ENCODE measurements at places on chromosomes 2 and 18. TPM values are rescaled to one million over a fixed set of nuclear protein-coding genes. Genes with fewer than 3 reads are reported as not detected.

The RSAD2 gene
- 4.6 TPM for total RNA-seq

The APLF gene
- total RNA-seq = 4.3 TPM

DNA sequence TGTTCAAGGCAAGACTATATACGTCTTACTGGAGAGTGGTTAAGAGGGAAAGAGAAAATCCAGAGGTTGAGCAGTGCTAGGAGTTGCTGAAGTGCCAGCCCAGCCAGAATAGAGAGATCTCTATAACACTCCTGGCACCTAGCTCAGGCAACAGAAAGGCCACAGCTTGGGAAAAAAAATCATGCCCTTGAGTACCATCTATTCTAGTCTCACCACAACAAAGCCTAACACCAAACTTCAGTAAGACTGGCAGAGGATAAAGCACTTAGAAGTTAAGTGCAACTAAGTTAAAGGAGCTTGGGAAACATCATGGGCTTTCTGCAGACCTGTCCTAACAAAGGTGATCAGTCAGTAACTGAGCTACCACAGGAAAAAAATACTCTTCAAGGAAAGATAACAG, 24.2 kb downstream of the INO80C start:
- no peak for DNase-seq

DNA sequence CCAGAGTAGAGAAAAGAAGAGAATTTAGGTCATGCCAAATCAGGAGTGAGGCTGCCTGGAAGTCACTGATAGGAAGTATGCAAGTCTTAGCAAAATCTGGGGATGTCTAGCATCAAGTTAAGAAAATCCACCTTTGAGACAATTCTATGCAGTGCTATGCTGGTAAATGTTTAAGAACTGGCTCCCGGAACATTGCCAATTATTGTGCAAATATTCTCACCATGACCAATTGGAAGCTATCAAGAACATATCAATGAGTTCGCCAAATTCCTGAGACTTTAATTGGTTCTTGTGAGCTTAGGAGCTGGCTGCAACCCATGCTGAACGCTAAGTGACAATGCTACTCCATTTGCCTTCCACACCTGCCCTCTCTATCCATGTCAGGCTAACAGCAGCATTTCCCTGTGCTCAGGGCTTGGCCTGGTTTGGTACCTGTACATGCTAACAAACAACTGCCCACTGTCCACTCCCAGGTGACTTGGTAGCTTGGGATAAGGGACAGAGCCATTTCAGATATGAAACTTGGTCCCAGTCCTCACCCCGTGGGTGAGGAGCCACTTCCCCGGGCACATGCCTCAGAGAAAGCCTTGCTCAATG, 172.9 kb upstream of the KLHL29 start:
- no peak for DNase-seq

DNA sequence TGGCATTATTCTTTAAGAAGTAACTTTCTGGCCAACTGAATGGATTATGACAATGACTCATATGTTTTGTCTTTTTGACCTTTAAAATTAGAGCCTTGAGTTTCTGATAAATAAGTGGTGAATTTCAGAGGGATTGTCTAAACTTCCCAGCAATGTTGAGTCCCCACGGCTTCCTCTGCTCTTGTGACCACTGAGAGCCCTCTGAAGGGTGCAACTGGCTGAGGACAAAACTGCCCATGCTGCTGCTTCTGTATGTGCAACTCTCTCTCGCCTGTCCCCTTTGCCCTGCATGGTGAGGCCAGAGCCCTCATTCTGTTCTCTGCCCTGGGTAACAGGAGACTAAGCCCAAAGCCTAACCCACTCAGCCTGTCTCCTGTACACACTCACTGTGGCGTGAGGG, 52.7 kb upstream of the SLC14A1 start:
- no peak for DNase-seq

Measured in CD4-positive, alpha-beta T cell (primary cell).